Frontal cortex (tissue), 4 donors: ENCODE measurements at places on chromosomes 1 and 21. TPM values are rescaled to one million over a fixed set of nuclear protein-coding genes. Genes with fewer than 3 reads are reported as not detected.
A peak's percentile ranks its signal among the peaks of the same experiment; 100 is the strongest.

The PRELP gene
- total RNA-seq: 0.41 TPM

GRCh38 chr1:173002891-173003838 lies 47.6 kb downstream of the TNFSF18 start:
- no peak for DNase-seq

The S100A1 gene
- total RNA-seq: 1.2 TPM

- DNase-seq: no peak
Observed at GRCh38 chr1:3127738-3128137, 58.7 kb downstream of the PRDM16 start.

DNA sequence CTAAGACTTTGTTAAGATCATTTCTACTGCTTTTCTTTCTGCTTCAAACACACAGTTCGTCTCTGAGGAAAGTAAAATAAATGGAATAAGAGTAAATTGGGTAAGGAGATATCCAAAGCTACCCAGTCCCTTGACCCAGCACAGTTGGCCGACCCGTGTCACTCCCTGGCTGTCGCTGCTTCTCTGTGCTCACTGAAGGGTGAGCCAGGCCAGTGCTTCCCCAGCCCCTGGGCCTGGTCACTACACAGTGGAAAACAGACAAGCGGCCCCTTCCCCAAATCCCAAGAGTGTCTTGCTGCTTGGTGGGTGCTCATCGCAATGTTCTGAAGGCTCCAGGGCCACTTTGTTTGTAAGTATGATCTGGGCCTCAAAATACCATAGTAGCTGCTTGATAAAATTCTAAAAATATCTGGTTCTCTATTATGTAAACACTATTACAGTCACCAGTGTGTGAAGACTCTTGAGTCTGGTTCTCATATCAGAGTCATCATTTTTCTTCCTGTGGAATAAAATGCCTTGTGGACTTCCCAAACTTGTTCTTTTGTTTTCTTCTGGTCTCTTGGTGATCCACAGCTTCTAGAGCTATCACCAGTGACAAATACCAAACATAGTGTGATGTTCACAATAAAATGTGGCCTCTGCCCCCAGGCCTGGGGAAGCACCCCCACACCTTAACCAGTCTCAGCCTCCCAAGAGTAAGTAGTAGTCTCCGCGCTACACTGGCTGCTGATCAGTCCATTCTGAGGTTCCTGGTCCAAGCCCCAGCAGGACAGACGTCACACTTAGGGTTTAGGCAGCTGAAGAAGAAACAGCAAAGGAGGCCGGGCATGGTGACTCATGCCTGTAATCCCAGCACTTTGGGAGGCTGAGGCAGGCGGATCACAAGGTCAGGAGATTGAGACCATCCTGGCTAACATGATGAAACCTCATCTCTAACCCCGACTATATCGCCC lies 106.2 kb downstream of the DHRS3 start:
- DNase-seq: no peak

DNA sequence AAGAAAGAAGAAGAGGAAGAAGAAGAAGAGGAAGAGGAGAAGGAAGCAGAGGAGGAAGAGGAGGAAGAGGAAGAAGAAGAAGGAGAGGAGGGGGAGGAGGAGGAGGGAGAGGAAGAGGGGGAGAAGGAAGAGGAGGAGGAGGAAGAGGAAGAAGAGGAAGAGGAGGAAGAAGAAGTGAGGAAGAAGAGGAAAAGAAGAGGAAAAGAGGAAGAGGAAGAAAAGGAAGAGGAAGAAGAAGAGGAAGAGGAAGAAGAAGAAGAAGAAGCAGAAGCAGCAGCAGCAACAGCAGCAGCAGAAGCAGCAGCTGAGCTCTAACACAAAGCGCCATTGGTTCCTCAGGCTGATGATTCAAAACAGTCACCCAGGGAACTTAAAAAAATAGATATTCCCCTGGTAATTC lies 34.0 kb downstream of the DNAI4 start:
- DNase-seq: no peak

The CELF3 gene
- 33.0 TPM for total RNA-seq

DNA sequence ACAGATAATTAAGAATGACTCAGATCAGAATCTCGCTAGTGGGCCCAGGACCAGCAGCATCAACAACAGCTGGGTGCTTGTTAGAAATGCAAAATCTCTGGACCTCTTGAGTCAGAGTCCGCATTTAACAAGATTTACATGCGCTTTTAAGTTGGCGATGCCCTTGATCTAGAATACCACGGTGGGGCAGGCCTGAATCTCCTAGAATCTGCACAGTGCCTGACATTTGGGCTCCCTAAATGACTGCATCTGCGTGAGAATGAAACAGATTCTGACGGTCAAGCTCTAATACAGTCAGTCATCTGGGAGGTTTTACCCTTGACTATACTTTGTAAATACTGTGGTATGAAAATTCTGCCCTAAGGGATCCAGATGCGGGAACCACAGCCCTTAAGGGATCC lies 17.2 kb upstream of the RAB29 start:
- DNase-seq: no peak

The KLHDC8A gene
- 16.7 TPM for total RNA-seq

The FAM72B gene
- total RNA-seq: 0.82 TPM

DNA sequence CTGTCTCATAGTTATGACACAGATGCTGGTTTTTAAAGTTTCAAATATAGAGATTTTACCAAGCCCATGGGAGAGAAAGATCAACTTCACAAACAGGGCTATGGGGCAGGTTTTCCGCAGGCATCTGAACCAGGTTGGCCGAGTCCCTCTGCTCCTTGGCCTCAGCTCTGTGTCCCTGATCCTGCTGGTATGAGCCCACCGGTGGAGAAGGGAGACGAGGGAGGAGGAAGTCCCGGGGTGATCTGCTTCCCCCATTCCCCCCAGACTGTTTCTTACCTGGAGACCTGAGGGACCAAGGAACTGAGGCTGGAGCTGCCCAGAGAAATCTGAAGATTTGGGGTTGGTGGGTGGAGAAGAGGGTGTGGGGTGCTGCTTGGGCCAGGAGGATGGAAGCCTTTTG lies 28.9 kb upstream of the BTG2 start:
- no peak for DNase-seq

DNA sequence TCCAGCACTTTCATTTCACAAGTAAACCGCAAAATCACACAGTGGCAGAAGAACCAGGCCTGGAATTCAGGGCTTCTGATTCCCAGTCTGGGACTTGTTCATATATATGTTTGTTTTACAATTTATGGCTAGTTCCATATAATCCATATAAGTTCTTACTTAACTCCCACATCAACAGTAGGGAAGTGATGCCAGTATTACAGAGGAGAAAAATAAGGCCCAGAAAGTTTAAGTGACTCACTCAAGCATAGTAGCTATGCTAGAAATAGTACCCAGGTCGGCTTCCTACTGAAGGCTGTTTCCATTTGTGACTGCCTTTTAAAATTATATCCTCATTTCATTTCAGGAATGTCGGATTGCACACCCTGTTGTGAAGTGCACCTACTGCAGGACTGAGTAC lies 1.4 kb downstream of the FAM76A start:
- DNase-seq: no peak

The CFAP74 gene
- total RNA-seq: 0.41 TPM

DNA sequence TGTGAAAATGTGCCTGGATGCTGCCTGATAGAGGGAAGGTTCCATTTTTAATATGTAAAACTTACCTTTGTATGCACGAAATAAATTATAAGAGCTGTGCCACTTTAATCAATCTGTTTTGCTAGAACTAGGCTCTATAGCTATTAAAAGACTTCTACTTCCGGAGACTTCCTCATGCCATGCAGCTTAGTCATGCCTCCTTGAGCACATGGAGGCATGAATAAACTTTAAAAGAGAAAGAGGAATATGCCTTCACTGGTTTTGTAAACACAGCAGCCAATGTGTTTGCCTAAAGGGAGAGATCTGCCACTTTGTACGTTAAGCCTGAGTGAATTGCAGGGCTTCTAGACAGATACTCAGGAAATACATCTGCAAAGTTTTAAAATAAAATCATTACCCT lies 604.6 kb downstream of the LRRIQ3 start:
- DNase-seq: no peak

DNA sequence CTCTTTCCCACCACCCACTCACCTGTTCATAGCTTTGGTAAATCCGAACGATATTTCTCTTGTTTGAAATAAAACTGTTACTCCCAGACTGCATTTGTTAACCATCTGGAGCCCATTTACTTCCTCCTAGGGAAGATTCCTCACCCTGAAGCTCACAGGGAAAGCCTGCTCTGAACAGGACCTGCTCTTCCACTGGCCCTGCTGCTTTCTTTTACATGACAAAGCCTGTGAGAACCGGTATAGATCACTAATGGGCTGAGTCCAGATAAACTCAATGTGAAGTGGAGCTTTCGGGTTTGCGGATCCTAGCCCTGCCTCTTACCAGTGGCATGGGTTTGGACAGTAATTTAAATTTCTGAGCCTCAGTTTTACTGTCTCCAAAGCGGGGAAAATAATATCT lies 45.2 kb downstream of the FAM163A start:
- peak; percentile 24 for DNase-seq

- DNase-seq: no peak
Observed at GRCh38 chr1:172993640-172994039, 57.1 kb downstream of the TNFSF18 start.

- no peak for DNase-seq
Observed at GRCh38 chr1:57712846-57713245, 289.0 kb upstream of the DAB1 start.

DNA sequence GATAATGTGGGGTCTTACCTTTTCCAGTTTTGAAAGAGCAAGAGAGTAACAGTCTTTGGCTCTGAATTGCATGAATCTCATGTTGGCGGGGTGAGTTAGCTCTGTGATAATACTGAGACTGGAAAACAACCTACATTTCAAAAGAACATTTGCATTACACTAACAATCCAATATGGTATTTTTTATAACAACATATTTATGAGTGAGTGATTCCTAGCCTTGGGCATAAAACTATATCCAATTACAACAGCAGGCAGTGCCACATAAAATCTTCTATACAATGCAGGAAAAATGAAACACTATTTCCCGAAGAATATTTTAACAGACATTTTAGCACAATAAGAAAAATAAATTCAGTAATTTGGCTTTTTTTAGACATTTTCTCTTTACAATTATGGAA lies 303.0 kb downstream of the KCNT2 start:
- no peak for DNase-seq

DNA sequence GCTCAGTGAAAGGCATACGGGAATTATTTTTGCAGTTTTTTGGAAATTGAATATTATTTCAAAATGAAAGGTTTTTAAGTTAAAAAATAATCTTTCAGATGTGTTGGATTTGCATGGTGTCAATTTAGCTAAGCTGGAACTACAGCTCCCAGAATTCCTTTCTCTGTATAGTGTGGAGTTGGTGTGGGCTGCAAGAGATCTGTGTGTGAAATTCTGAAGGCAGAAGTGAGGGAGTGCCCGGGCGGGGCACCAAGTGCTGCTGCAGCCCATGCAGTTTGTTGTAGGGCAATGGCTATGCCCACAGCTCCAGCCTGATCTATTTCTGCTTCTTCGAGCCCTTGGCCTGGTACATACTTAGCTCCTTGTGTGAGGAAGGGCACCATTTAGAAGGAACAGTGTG lies 60.5 kb upstream of the CSF1 start:
- no peak for DNase-seq

The ADAM30 gene
- not detected for total RNA-seq

DNA sequence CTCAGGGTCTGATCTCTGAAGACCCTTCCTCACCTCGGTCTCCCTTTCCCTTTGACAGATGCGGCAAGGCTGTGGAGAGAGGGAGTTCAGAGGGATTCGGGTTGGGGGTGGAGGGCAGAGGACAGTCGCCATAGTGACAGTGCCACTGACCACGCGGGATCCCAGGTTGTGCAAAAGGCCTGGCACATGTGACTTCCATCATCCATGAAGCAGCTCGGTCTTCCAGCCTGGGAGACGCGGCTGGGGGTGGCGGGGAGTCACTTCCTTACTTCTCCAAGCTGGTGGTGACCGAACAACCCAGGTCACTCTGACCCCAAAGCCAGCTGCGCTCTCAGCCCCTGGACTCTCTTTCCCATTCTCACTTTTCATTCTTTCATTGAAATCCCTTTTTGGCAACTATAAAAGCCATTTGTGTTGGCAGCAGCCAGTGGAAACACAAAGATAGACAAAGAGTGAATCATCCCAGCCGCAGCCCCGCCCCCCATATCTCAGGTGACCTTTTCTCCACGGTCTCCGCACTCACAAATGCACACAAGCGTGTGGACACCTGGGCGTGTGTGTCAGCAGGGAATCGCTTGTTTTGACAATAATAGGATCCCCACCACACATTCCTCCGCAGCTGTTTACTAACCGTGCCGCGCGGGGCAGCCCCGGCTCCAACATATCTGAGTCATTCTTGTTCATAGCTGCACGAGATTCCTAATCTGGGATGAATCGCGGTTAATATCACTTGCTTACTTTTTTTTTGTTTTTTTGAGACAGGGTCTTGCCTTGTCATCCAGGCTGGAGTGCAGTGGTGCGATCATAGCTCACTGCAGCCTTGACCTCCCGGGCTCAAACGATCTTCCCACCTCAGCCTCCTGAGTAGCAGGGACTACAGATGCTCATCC lies 68.3 kb downstream of the DHRS3 start:
- no peak for DNase-seq

The DTL gene
- total RNA-seq: 2.9 TPM

The COL8A2 gene
- total RNA-seq: 0.82 TPM

DNA sequence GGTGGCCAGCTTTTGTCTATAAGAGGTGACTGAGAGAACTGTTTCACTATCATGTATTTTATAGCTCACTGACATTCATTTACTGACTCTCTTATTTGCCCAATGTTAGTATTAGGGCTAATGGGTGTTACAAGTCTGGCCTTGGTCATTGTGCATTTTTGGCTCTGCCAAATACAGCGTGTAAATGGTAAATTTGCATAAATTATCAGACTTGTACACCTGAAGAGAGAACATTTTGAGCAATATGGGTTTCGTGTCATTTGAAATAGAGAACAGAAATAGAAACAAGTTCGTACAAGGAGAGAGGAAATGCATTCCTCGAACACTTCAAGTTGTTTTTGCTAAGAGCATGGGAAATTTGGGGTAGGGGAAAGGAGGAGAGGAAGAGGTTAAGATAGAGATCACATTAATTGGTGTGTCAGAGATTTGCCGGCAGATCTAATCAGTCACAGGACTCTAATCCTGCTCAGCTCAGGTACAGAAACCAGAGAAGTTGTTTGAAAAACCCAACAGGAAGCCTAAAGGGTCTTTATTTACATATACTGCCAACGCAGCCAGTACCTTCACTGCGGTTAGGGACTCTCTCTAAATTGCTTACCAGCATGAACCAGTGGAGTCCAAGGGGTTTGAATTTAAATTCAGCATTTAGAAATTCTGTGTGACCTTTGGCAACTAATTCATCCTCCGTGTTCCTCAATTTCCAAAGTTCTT lies 261.5 kb downstream of the GPATCH2 start:
- DNase-seq: no peak

The TMEM9 gene
- 73.4 TPM for total RNA-seq

DNA sequence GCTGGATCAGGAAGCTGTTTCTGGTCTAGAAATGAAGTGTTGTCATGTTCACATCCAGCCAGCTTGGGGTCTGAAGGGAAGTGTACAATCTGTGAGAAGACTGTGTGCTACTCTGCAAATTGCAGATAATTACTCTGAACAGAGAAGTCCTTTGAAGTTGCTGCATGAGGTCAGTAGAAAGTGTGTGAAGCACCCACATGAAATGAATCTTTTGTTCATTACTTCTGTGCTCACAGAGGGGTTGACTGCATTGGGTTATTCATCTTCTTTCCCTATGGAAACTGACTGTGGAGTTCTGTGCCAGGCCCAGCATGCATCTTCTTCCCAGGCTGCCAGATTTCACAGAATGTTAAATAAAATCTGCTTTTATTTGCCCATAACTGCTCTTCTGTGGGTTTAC lies 47.1 kb downstream of the CTH start:
- peak; percentile 29 for DNase-seq

The BMP8A gene
- total RNA-seq: 0.41 TPM

The C4BPB gene
- total RNA-seq: not detected

The FAM76A gene
- 20.0 TPM for total RNA-seq

- no peak for DNase-seq
Observed at GRCh38 chr1:76659171-76659940, 207.9 kb upstream of the ST6GALNAC5 start.
